ENCODE measurements at places on chromosomes 6 and 20.

DNA sequence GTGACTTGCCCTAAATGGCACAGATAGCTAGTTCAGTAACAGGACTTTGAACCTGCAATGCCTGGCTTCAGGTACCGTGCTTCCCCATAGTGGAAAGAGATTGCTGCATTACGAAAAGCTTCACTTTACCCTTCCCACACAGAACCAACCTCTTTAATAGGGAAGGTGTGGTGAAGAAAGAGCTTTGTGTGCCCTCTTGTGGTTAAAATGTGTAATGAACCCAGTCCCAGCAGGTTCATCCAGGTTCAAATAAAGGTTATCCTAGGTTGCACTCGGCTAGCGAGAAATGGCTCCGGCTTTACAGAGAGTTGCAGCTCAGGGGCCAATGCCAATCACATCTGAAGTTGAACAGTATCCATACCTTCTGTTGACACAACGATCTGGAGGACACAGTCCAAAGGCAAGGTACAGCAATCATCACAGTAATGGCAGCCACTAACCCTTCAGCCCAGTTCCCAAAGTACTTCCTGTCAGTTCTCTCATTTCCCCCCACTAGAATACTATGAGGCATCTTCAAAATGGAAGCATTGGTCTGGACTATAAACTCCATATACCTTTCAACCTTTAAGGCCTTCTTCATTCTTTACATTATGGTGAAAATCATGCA lies 3.0 kb downstream of the DEFB115 start:
- peak; percentile 10 for DNase-seq

- DNase-seq = peak; percentile 75
Observed at GRCh38 chr6:26594730-26595632, 1.8 kb upstream of the ABT1 start.

- no peak for DNase-seq
Observed at GRCh38 chr6:113625850-113626249, 231.3 kb upstream of the MARCKS start.

DNA sequence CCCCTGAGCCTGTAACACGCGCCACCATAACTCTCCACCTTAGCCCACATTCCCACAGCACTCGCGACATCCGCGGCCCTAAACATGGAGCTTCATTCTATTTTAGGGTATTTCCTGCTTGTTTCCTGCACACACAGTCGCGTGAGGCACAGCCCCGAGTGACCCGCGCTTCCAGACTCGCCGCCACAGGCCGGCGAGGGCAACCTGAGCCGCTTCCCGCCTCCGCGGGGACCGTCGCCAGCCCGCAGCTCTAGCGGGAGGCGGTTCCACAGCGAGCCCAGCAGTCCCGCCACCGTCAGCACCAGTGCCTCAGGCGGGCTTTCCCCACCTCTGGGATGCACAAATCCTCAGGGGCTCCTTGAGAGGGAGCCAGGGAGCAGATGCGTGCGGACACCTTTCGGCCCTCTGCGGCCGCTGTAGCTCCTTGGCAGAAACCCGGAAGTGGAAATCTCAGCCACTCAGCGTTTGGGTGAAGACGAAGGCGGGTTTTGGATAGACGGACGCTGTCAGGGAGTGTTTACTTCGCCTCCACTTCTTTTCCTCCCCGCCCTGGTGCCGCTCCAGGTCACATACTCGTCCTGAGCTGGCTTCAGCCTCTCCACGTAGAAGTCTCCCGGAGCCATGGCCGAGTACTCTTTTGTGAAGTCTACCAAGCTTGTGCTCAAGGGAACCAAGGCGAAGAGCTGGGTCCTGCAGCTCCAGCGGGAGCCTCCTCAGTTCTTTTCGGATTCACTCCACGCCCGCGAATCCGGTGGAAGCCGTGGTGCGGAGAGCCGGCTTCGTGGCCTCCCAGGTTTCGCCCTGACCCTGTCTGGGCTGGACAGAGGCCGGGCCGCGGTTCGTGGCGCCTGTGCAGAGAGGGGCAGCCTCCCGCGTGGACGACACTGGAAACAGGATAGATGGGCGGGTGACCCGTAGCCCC lies 2177.4 kb upstream of the DEFB115 start:
- DNase-seq = peak; percentile 77

DNA sequence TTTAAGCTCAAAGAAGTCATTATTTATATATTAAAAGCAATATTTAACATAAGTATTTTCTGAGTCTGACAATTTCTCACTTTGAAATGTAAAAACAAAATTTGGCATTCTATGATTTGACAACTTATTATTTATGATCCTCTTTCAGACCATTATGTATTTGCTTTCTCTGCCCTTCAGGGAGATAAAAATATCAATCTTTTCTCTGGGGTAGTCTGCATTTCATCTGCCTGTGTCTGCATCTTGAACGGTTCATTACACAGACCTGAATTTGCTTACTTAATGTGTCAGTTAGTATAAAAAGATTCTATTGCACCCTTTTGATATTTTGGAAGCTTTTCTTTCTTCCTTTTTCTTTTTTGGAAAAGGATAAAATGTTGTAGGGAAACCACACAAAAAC lies 354.0 kb upstream of the RGS17 start:
- no peak for DNase-seq

- DNase-seq = no peak
Observed at GRCh38 chr20:49380337-49380780, 102.1 kb downstream of the KCNB1 start.

DNA sequence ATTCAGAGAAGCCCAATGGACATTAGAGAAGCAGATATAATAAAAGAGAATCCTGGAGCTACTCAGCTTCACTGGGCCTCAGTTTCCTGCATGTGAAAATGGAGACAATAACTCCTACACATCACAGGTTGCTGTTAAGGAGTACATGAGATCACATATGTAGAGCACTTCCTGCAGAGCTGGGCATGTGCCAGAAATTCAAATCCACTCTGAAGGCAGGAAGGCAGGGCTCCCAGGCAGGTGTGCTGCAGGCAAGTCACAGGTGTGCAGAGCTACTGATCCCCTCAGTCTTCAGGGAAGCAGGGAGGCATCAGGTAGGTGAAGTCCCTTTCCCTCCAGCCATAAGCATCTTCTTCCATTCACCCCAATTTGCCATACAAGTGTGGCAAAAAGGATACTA lies 48.0 kb downstream of the DST start:
- no peak for DNase-seq

DNA sequence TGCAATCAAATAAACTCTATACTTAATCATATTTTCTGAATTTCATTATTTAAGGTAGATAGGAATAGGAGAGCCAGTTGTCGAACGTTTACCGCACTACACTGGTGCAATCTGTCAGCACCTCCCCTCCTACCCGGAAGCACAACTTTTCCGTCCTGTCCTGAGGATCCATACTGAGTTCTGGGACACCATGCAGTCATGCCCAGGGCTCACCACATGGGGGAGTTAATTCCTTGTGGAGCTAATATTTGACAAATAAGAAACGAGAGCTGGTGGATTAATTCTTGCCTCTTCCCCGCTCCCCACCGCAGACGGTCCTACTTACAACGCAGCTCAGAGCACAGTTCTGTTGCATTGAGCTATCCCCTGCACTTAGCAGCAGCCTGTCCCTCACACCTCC lies 107.7 kb upstream of the RALGAPA2 start:
- no peak for DNase-seq

- DNase-seq = no peak
Observed at GRCh38 chr20:2219481-2220006, 76.3 kb upstream of the TGM3 start.

- DNase-seq = peak; percentile 7
Observed at GRCh38 chr20:44435630-44436335, 39.9 kb upstream of the TTPAL start.

DNA sequence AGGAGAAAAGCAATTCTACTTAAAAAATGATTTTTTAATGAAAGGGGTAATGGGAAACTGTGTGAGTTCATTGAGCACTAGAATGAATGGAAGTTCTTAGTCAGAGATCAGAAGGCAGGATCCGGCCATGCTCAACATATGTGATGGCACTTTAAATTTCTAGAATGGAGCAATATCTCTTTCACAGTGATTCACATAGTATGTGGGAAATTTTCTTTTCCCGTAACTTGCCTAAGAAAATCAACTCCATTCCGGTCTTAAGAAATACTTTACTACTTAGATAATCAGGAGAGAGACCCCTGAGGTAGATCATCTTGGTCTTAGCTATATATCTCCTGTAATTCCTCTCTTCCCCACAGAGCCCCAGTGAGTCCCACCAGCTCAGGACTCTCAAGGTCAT lies 131.8 kb downstream of the SCML4 start:
- no peak for DNase-seq

GRCh38 chr6:90288404-90288803 lies 8.2 kb downstream of the BACH2 start:
- DNase-seq = no peak

DNA sequence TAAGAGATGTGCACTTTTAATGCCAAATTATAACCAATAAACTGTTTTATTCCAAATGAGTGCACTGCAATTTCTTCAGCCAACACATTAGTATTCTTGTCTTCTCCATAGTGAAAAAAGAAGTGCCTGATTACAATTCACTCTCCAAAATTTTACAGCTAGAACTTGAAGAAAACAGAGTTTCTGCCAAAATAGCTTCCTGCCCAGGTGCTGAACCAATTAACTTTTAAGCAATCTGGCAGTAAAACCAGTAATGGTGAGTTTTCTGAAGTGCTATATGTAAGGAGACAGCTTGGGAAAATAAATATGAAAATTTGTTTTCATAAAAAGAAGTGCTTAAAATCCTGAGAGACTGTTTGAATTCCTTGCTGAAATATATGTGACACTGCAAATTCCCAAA lies 266.0 kb upstream of the NT5E start:
- no peak for DNase-seq

- DNase-seq = peak; percentile 98
Observed at GRCh38 chr20:45337367-45338120, 10.7 kb downstream of the SDC4 start.

DNA sequence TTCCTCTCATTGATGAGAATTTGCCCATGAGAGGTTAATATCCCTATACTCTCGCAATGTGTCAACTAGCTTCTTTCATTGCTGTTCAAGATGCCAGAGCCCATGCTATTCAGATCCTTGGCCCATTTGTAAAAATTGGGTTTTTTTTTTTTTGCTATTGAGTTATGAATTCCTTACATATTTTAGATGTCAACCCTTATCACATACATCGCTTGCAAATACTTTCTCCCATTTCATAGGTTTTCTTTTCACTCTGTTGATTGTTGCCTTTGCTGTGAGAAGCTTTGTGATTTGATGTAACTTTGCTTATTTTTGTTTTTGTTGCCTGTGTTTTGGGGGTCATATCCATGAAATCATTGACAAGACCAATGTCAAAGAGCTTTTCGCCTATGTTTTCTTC lies 32.2 kb upstream of the IPCEF1 start:
- DNase-seq = peak; percentile 41

DNA sequence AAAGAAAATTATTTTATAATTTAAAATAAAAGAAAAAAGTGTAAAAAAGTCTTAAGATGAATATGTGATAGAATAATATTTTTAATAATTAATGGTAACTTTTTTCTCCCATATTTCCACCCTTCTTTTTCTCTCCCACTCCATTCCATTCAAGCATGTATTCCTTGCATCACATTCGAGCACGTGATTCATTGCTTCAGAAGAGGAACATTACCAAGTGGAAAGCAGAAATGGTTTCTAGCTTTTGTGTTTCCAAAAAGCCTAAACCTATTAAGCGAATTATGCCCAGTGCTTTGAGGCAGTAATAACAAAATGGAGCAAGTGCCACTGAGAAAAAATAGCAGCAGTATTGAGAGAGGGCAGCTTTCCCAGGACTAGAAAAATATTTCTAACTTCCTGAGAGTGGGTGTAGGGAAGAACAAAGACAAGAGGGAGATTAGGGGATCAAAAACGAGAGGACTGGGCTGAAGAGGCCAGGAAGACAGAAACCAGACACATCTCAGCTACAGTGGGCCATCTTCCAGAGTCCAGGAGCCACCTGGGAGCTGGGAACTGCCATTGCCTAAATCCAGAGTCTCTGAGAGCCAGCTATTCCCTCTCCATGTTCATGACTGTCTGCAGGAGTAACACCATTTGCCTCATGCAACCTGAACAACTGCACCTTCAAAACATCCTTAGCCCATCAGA lies 15.0 kb upstream of the AKIRIN2 start:
- no peak for DNase-seq

DNA sequence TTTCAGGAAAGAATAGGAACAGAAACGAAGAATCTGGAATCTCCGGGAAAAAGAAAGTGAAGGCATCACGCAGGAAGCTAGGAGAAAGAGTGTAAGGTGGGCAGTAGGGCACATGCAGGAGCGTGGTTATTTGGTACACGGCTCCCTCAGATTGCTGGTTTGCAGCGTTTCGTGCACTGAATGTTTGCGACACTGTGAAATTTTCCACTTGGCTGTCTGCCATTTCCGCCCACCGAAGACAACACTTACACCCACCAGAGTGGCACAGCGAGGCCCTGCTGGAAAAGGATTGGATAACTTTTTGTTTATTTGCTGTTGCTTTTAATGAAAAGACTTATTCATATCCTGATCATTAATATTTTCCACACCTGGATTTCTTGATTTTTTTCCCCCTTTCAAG lies 248.3 kb downstream of the GMPR start:
- no peak for DNase-seq

DNA sequence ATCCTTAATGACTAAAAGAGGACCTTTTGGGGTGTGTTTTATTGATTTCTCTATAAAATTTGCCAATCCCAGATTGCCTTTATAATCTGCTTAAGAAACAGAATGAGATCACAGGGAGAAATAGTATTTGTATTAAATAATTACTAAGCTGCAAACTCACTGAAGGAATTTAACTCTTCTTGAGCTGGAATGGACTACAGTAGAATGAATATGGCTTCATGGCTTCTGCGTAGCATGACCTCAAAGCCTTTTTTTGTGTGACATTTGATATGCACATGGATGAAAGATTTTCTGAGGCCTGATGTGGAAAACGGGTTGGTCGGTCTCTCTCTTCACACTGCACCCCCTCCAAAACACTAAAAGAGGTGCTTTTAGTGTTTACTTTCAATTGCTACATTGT lies 115.9 kb downstream of the QKI start:
- DNase-seq = no peak

GRCh38 chr6:143698329-143698728 lies 20.6 kb downstream of the PHACTR2 start:
- DNase-seq = no peak

DNA sequence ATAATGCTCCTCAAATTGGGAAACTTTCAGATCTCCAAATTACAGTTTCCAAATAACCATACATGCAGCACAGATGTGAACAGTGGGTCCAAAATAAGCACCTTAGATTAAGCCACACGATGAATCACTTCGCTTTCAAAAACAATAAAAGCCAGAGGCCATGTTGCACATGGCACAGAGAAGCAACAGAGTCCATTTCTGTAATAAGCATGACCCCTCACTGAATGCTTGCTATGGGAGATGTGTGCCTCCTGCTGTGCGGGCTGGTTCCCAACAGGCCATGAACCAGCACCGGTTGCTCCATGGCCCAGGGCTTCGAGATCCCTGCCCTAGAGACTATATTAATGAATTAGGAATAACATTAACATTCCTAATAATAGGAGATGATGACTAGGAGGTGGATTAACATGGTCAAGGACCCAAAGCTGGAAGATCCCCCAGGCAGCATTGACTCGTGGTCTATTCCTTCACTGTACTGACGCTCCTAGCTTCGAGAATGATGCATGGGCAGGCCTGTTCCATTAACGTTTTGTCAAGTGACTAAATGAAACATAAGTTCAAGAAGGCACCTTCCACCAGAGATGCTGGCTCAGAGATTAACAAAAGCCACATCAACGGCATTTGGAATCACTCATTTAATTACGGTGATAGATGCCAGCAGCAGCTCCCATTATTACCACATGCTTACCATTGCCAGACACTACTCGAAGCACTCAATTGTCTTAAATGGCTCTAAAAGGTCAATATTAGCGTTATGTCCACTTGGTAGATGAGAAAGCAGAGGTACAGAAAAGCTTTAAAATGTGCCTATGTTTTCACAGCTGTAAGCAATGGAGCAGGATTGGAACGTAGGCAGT lies 470.6 kb upstream of the AGPAT4 start:
- no peak for DNase-seq

All from NCI-H226 (cell line).